ELR (cell line): ENCODE measurements at places on chromosomes 2 and 18.

DNA sequence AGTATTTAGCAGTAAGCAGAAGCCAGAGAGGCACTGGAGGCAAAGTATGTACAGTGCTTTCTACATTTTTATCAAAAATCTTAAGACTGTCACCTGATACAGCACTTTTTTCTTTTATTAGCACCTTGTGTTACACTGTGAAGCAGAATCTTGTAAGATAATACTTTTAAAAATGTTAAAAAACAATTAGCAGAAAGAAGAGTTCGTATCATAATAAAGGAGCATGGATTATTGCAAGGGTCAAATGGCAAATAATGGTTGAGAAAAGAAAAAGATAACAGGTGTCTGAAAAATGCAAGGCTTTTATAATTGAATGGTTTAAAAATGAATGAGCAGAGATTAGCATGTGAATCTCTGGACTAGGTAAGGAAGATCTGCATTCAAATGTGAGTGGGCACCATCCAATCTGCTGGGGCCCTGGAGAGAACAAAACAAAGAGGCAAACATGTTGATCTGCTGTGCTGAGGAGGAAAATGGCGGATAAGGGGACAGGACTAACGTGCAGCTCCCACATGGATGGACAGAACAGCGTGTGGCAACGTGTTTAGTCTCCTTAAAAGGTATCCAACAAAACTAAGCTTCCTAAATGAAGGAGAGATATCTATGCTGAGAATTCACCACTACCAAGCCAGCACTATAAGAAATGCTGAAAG, 9.5 kb downstream of the CEBPZOS start:
- no peak for DNase-seq

DNA sequence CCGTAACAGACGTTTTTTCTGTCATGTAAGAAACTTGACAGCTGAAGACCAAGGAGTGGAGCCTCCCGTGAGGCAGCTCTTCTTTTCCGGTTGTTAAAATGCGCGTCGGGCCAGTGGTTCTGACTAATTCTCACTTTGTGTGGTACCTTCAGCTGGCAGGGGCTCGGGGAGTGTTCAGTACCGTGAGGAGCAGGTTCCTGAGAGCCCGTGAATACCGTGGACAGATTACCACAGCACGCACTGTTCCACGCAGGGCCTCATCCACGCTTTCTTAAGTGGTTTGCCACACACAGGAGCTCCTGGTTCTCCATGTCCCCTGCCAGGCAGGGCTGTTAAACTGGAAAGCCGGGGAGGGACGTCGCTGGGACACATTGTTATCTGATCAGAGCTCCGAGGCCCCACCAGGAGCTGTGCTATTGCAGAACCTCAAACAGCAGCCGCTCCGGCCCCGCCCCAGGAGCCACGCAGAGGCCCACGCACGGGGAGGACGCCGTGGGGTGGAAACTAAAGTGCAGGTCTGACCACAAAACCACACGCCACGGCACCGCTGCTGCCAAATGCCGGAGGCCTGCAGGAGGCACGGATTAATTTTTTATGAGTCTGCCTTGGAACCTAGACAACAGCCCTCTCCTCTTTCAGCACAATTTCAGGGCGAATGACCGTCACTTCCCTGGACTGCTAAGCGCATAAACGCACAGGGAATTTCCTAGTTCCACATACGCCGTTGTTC, 43.3 kb downstream of the NFATC1 start:
- no peak for DNase-seq

GRCh38 chr2:204078003-204078698, 141.6 kb downstream of the ICOS start:
- DNase-seq, result no peak

DNA sequence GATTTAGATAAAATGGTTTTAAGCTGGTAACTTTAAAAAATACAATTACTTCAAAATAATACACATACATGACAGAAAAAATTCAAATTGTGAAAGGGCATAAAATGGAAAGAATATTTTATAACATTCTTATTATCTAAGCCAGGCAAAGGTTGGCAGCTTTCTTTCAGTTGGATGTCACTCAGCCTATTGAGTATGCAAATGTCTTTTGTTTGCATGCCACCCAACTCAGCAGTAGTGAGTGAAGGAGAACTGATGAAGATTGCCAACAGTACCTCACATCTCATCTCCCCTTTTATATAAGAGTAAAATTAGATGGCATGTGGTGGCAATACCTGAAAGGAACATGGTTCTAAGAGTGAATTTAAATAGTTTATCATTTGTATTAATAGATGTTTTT, 24.8 kb downstream of the BMPR2 start:
- no peak for DNase-seq

DNA sequence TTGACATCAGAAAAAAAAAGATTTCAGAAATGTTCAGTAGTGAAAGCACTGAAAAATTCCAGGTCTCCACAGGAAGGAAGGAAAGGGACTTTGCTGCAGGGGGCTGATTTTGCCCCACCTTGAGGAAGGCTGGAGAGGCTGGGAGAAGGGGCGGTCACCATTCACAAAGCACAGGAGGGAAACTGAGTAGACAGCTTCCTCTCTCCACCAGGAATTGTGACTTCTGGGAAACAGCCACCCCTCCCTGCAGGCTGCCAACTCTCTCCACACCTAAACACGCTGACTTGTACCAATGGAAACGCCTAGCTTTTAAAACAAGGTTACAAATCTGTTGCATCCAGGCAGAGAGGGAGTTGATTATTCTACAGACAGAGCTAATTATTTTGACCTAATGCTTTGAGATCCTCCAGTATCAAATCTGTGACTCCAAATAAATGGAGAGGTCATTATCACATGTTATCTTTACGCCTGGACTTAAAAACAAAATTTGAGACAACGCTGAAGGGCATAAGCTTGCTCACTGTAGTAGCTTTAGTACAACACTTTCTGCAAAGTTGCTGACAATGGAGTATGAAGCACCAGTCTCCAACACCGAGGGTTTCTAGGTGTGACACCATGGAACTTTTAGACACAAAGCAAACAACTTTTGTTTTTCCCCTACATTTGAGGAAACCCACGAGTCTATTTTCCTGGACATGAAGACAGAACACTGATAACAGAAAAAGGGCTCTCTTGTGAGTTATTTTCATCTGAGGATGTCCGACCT, 42.7 kb downstream of the EPHA4 start:
- no peak for DNase-seq

DNA sequence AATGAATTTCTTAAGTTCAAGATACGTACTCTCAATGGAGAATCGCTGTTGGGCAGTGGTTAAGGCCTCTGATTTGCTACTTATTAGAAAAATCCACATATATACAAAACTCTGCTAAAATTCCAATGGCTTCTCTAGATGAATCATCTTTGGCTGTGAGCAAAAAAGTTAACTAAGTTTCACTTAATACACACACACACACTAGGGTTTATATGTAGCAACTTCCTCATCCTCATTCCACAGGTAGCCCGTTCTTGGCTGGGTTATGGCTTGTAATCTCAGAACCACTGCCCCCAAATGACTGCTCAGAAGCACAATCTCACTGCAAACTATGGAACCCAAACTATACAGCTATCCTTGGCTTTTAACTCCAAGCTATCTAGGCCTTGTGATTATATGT, 99.7 kb downstream of the SMAD2 start:
- no peak for DNase-seq

DNA sequence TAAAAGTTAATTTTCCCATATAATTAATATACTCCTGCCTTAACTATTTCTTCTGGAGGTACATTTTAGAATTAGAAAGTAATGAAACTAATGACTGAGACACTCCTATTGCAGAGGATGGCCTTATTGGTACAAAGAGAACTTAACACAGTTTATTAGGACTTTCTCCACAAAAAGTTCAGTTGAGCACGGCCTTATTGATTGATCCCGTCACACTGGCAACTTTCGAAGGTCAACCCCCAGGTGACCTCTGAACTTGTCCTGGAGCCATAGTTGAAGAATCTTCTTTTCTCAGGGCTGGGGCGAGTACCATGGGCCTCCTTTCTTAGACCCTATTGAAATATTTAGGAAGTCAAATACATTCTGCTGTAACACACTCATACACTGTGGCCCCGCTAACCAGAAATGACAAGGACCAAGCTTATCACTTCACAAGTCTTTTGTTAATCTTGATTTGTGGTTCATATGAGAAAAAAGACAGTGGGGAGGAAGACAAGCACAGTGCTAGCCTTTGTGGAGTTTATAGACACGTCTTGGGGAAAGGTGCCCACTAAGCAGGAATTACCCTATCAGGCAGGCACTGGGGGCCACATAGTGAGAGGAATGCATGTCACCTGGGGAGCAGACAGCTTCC, 11.2 kb downstream of the SPP2 start:
- DNase-seq, result no peak

- no peak for DNase-seq
Observed at GRCh38 chr18:32189790-32190189, at the start of gene MEP1B. MEP1B (plus strand) TSS chr18:32190039; CDS start chr18:32190071, 32 bp downstream.
